Activated T-helper 9 cell treated with anti-CD3 and anti-CD28 coated beads, Interleukin-2, amount 50 U/mL, for 16 hours (primary cell): ENCODE measurements at places on chromosomes 4 and X.

DNA sequence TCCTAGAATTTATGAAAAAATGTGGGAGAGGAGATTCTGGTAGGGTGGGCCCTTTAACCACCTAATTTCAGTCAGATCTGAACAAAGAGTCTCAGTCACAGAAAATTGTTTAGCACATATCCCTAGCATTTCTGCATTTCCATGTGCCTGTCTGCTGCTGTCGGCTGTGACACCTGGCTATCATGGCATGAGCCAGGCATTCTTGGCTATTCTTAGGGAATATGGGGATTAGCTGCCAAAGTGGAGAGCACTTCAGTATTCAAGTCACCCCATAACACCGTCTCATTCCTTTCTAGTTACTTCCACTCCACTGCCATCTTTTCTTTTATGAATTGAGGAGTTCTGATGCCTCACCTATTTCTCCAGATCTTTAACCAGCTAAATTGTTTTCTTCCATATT lies 211.5 kb downstream of the FRAS1 start:
- no peak for DNase-seq

DNA sequence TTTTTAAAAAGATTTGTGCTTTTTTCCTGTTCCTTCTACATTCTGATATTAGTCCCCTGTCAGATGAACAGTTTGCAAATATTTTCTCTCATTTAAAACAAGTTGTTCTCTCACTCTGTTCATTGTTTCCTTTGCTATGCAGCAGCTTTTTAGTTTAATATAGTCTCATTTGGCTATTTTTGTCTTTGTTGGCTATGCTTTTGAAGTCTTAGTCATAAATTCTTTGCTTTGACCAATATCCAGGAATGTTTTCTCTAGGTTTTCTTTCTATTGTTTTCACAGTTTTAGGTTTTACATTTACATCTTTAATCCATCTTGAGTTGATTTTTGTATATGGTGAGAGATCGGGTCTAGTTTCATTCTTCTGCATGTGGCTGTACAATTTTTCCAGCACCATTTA lies 136.8 kb downstream of the TET2 start:
- DNase-seq = no peak

DNA sequence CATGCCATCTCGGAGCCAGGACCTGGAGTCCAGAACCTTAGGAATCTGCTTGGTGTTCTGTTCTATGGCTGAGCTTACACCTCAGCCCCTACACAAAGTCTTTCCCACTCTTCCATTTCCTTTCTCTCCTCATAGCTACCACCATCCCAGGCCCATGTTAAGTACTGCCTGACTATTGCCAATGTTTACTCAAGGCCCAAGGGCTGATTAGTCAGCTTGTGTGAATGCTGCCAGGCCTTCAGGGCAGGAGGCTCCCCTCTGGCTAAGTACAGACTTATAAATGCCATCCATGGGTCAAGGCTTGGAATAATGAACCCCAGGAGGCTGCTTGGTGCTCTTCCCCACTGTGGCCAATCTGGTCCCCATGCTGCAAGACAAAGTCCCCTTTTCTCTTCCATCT lies 411.6 kb upstream of the MAGEB18 start:
- DNase-seq = no peak

- DNase-seq = no peak
Measured at GRCh38 chrX:141279476-141279875, 37.2 kb upstream of the SPANXC start.

DNA sequence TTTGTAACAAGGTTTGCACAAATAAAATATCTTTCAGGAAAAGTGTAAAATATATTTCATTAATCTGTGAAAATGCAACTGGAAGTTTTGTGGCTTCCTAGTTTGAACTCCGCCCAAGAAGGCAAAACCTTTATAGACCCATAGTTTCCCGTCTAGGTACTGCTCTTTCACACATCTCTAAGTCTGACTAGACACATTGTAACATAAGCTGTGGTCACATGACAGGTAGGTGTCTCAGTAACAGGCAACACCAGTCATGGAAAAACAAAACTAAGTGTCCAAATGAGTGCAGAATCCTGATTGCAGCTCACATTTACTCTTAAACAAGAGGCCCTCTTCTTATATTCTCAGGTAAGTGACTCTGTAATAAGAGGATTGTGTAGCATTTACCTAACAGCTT lies 55.6 kb downstream of the SNCA start:
- DNase-seq = no peak

DNA sequence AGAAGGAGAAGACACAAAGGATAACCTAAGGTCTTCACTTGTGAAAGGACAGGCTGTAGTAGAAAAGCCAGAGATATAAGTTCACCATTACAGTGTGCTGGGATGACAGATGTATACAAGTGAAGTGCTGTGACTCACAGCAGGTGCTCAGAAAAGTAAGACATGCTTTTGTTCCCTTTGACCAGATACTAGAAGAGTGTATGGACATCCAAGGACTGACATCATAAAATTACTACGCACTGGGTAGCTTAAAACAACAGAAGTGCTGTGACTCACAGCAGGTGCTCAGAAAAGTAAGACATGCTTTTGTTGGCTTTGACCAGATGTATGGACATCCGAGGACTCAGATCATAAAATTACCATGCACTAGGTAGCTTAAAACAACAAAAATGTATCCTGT lies 61.6 kb upstream of the BTC start:
- DNase-seq = no peak

- DNase-seq = no peak
Measured at GRCh38 chr4:173317004-173317403, 17.2 kb downstream of the HMGB2 start.

DNA sequence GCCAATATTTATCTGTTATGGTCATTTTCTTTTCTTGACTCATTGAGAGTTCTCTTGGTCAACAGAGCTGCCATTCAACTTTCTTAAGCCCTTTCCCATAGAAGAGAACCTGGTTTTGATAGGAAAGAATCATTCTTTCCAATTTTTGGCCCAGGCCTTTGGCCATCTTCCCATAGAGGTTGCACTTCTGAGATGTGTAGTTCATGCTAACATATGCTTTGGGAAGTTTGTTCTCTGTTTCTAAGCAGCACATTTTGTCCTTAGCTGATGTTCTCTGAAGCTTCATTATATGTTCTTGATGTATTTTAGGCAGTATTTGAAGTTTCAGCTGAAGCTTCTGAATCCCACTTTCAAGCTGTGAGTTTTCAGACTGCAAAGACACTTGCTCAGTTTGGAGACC lies 161.1 kb downstream of the VEGFC start:
- no peak for DNase-seq

DNA sequence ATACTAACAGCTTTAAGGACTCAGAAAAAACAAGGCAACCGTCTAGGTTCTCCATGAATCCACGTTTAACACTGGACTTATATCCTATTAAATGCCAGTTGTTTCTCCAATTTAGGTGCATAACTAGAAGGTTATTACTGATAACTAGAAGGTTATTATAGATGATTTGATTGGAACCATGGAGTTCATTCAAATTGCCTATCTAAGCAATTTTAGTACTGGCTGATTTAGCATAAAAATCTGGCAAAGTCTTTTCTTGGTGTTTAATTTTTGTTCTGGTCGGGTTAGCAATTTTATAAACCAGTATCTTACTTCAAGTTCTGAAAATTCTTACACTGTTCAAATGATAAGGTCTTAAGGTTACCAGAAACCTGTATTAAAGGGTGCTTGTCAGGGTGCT lies 672.8 kb upstream of the GNPDA2 start:
- no peak for DNase-seq

DNA sequence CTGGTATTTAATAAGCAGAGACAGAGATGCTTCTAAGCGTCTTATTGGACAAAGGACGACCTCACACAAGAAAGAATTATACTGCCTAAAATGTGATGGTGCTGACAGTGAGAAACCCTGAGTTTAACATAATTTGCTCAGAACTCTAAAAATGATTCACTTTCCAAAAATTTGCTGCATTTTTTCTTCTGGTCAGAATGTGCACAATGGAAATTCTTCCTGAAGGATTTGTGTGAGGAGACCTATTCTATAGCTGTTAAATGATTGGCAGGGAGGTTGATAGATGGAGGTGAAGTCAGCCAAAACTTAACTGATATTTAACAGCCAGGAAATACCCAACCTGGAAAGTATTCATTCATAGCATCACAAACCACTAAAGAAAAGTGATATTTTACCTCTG lies 1.7 kb downstream of the MAGEC3 start:
- DNase-seq = no peak

- DNase-seq = no peak
Measured at GRCh38 chr4:8024073-8024786, 84.6 kb upstream of the AFAP1 start.

- no peak for DNase-seq
Measured at GRCh38 chr4:159606835-159607234, 504.0 kb downstream of the RAPGEF2 start.

DNA sequence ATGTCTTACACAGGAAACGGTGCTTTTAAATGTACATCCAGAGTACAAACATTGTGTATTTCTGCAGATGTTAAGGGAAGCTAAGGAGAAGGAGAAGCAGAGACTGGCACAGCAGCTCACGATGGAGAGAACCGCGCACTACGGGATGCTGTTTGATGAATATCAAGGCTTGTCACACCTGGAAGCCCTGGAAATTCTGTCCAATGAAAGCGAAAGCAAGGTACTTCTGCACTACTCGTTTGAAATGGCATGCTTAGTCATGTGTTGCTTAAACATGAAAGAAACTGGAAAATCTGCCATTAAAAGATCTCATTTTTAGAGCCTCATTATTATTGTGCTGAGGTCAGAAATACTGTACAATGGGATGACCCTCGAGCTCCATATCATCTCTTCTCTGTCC lies 47.2 kb downstream of the FAM114A1 start:
- no peak for DNase-seq

DNA sequence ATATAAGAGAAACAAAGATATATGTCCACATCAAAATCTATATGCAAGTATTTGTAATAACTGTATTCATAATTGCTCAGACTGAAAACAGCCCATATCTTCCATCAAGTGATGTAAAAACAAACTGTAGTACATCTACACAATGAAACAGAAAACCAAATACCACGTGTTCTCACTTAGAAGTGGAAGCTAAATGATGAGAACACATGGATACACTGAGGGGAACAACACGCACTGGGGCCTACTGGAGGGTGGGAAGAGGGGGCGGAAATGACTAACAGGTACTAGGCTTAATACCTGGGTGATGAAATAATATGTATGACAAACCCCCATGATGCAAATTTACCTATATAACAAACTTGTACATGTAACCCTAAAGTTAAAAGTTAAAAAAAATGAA lies 42.7 kb downstream of the UBA6 start:
- no peak for DNase-seq

GRCh38 chr4:176036585-176037205 lies 28.9 kb upstream of the WDR17 start:
- no peak for DNase-seq

DNA sequence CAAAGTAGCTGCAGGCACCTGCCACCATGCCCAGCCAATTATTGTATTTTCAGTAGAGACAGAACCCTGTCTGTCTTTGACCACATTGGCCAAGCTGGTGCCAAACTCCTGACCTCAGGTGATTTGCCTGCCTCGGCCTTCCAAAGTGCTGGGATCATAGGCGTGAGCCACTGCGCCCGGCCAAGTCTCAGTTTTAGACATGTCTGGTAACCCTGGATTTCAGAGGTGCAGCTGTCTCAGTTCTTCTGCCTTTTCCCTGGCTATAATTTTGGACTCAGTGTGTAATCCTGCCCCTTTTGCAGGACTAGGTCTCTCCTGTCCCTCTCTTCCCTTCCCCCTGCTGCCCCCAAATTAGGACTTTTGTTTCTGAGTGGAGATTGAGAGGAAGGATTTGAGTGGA lies 46.6 kb downstream of the FAM193A start:
- DNase-seq = no peak

GRCh38 chr4:94701631-94702300 lies 56.0 kb upstream of the BMPR1B start:
- DNase-seq = no peak

DNA sequence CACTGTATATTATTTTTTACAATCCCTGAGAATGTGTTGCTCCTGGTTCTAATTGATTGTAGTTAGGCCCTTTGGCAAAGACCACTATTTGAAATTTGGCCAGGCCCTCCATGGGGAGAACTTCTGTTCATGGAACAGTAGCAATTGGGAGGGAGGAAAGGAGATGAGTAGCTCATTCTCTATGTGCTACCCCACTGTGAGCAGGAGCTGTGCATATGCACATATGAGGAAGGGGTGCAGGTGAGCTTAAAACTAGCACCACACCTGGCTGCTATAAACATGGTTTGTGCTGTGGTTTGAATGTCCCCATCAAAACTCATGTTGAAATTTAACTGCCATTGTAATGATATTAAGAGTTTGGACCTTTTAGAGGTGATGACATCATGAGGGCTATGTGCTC lies 1483.2 kb downstream of the PCDH7 start:
- no peak for DNase-seq

GRCh38 chr4:101037938-101038413 lies 309.4 kb downstream of the PPP3CA start:
- no peak for DNase-seq

DNA sequence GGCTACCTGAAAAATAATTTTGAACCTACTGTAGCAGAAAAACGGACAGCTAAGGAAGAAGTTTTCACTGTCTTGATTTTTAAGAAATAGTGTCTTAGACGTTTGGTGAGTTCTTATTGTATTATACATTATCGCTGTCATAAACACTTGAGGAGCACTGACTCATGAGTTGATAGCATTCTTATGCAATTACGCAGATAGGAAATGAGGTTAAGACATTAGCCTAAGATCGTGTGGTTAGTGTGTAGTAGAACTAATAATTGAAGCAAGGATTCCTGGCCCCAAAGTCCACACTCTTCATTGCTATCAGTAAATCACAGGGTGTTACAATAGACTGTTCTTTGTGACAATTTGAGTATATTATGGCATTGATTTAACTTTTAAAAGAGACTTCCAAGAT lies 238.1 kb downstream of the ARAP2 start:
- no peak for DNase-seq

DNA sequence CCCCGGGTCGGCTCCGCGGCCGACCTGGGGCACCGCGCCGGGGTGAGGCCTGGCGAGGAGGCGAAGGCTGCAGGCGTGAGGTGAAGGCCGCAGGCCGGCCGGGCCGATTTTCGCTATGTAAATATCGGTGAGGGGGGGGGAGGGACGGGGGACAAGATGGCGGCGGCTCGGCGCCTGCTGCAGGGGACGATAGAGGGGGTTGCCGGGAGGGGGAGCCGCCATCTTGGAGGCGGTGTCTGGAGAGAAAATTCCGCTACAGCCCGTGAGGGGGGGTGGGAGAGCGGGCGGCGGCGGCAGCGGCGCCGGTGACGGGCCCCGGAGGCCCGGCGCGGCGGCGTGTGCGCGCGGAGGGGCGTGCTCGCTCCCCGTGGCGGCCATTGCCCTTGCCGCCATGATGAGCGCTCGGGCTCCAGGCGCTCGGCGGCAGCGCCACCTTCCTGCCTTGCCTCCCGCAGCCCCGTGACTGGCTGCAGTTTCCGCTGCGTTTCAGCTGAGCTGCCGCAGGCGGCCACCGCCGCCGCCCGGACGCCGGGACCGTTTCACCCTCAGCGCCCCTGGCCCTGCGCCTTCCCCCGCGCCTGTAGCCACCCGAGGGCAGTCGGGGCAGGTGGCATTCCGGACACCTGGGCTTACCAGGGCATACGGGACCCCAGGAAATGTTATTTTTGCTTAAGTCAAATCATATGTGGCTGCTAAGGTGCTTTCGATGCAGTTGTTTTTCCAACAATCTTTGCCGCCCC lies 692 bp downstream of the ZFX start:
- peak; percentile 90 for DNase-seq

- DNase-seq = no peak
Measured at GRCh38 chr4:15238720-15239119, 189.1 kb upstream of the C1QTNF7 start.
